GM12865 (cell line): ENCODE measurements at places on chromosomes 3 and 15.

DNA sequence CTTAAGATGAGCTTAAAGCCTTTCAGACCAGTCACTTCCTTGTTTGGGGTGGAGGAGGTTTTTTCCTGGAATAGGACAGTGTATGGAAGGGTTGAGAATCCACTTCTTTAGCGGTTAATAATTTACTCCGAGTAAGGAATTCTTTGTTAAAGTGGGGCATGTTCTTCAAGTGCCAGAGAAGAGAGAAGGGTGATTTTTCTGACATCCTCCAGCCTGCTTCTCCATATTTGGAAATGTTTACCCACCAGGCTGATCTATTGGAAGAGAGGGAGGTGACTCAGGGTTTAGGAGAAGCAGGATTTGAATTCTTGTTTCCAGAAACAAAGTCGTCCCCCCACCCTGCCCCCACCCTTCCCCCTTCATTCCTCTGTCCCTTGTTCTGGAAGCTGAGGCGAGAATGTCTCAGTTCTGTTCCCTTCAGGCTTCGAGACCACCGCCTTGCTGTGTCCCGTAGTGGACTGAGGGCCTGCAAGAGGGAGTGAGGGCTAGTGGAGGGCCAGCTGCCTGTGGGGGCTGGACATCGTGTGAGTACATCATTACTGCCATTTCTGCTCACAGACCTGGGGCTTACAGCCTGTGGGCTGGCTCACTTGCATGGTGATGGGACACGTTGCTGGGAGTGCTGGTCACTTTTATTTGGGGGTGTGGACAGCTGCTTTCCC is 58.5 kb downstream of the LPP start:
- no peak for DNase-seq

DNA sequence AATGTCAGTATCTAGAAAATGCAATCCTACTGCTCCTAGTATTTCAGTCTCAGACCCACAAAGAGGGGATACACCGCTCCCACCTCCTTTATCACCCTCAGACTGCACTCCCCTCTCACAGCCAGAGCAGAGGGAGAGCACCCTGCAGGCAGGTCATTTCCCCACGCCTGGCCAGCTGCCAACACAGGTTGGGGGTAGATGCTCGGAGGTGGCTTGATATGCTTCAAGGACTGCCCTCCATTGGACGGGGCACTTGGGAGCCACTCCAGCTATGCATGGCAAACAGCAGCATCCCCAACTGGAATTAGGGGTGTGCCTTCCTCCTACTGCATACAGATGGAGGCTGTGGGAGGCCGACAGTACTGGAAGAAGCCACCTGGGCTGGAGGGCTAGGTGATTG is 41.9 kb downstream of the TMEM266 start:
- no peak for DNase-seq

DNA sequence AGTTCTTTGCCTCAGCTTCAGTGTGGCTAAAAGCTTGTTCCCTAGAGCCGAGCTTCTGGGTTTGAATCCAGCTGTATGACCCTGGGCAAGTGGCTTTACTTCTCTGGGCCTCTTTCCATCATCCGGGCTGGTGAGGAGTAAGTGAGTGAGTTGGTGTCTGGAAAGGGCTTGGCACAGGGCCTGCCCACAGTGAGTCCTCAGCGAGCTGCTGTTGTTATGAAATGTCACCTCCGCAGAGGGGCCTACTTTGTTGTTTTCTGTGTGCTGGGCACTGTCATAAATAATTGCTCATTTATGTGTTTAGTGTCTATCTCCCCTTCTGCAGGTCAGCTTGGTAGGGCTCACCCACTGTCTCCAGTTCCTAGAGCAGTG is 31.7 kb downstream of the SLC6A6 start:
- DNase-seq = no peak

DNA sequence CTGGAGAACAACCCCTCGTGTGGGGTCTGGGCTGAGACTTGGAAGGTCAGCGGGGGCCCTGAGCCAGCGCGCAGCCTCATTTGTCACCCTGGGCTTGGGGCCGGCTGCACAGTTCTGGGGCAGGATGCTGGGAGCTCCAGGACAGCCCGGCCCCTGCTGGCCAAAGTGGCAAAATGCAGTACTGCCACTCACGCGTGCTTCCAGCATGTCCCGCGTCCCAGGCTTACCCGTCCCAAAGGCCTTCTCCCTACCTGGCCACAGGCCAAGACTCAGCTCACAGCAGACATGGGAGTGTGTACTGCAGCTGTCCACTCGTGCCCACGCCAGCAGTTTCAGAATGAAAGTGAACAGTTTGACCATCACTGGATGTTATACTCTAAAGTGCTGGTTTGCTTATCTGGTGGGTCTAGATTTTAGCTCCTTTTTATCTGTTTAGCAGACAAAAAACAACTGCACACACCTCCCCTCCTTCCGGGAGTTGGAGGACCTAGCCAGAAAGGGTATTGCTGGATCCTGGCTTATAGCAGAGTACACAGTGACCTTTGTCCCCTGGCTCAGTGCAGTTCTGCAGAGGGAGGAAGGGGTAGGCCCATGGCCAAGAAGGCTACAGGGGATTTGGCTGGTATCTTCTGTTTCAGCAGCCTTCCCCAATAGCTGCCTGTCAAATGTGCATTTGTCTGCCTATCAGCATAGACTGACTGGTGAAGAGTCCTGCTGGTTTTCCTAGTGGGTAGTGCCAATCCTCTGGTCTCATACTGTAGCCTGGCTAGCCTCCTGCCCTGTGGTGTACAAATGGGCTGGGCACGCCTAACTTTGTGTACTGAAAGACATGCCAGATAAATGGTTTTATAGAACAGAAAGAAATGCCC is 23.2 kb upstream of the IP6K2 start:
- peak; percentile 79 for DNase-seq

DNA sequence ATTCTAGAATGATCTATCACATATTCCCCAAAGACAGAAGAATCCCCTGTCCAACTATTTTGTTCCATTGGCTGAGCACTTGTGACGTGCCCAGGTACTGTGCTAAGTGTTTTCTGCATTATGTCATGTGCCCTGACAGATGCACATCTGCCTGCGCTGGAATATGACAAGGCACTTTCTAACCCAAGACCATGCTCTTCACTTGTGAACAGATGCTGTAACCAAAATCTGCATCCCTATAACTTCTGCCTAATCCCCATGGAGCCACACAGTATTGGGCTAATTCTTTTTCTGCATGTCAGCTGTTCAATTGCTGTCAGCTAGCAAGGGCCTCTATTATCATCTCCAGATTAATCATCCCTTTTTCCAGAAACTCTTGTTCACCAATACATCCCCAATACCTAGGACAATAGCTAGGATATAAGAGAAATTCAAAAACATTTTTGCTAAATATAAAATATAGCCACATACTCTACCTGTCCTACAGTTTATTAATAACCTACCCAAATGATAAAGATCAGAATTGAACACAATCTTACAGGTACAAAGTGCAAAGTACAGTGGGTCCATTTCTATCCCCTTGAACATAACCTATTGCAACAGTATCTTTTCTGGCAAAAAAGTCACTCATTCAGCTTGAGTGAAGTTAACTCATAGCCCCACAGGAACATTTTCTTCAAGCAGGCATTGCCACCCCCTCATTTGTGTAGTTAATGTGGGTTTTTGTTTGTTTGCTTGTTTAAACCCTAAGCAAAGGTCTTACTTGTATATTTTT is 109.4 kb upstream of the LRRN1 start:
- DNase-seq = no peak

DNA sequence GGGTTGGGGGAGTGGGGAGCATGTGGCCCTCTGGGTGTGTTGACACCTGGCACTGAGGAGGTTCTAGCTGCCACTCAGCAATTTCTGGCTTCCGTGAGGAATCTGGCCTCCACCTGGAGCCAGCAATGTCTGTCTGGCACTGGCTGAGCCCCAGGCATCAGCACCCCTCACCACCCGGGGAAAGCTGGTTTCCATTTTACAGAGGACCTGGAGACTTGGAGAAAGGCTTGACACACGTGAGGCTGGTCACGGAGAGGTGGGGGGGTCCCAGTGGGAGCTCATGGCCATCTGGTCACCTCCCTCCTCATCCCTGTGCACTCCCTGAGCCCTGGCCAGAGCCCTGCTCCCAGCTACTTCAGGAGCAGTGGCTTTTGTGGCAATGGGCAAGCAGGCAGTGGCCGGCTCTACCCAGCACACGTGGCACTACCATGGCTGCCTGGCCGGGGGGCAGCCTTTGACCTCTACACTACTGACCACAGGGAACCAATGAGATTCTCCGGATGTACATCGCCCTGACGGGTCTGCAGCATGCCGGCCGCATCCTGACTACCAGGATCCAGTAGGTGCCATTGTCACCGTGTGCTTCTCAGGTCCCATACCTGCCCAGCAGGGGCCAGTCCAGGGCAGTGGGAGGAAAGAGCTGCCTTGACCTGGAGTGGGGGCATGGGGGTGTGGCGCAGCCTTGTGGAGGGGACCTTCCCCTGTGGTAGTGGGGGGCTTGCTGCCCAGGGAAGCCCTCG is 28.5 kb downstream of the ACAD9 start:
- no peak for DNase-seq

DNA sequence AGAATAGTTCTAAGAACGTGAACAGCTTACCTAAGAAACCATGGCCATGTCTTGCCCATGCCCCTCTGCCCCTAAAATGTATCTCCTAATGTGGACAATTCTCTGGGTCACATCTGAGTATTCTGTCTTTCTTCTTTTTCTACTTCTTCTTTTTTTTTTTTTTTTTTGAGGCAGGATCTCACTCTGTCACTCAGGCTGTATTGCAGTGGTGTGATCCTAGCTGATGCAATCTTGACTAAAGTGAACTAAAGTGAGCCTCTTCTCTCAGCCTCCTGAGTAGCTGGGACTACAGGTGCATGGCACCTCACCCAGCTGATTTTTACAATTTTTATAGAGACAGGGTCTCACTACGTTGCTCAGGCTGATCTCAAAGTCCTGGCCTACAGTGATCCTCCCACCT is 204.8 kb upstream of the ZPLD1 start:
- DNase-seq = no peak

DNA sequence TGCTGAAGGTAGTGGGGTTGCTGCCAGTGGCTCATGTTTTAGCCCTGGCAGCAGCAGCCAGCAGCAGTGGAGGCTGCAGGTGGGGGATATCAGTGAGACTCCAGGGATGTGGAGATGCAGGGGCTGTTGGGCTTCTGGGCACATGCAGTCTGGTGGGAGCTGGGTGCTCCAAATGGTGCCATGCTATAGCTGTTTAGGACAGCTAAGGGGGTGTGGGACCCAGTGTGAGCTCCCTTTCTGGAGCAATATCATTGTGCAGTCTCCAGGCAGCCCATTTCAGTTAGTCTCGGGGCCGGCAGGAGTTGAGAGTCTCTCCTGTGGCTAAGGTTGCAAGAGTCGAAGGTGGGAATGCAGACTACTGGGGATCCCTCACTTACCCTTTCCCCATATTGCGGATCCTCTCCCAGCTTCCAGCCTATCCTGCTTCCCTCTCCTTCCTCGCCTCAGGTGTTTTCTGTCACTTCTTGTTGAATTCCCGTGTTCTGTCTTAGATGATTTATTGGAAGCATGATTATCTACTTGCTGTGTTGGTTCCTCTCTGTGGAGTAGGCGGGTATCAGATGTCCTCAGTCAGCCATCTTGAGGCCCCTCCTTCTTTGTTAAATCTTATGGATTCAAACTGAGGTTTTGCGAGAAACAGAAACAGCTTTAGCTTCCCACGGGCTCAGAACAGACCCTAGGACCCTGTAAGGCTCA is 112.0 kb downstream of the FAM43A start:
- no peak for DNase-seq

DNA sequence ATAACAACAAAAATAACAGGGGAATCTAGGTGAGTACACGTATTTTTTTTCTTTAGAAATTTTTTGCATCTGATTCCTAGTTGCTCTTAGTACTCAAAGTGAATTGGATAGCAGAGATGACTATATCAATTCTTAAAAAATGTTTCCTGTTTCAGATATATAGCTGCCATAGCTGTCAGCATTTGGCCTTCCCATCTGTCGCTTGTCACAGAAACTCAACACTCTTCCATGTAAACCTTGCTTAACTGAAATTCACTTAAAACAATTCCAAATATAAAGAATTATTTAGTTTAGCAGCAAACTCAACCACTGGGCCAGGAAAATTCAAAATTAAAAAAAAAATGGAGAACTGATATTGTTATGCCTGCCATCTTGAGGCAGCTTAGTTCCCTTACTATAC is 807.5 kb downstream of the IGSF11 start:
- no peak for DNase-seq

DNA sequence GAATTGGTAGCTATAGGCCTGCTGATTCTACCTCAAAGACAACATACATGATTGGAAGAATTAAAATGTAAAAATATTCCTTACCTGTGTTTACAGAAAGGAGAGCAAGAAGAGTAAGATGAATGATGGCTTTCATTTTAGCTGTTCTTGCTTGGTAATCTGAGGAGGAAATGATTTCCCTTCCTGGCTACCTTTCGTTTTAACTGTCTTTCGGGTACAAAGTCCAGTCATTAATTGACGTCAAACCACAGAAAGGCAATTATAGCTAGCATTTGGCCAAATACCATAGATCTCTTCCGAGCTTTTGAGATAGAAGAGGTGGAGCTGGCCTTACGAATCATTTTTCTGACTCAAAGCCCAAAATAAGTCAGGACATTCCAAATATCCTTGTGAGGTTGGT is at the start of gene MUC13:
Gene MUC13, minus strand, starts transcription at position 175 of the 400 bp plus-strand sequence. Its CDS starts 39 bp downstream, at position 136.
- DNase-seq = peak; percentile 40

- no peak for DNase-seq
These were observed 3.0 kb downstream of the CHRNA7 start for GRCh38 chr15:32033186-32033890.

GRCh38 chr3:13157986-13158385 is 84.8 kb upstream of the IQSEC1 start:
- no peak for DNase-seq

DNA sequence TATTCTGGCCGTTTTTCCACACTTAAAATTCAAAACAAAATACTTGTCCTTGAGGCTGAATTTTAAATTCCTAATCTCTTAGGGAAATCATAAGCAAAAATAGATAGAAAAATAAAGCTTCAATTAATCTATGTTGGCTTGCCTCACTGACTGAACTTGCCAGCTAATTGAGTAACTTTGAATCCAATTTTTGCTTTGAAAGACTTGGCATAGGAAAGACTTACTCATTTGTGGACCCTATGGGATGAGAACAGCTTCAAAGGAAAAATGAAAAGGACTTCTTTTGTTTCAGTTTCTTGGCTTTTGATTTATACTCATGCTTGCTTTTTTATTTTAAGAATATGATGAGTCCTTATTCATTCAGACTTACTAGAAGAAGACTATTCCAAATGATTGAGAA is 370.7 kb upstream of the RARB start:
- DNase-seq = no peak

GRCh38 chr15:49890689-49891088 is 228.3 kb downstream of the ATP8B4 start:
- no peak for DNase-seq

- DNase-seq = no peak
These were observed 93.9 kb upstream of the PHLDB2 start for GRCh38 chr3:111765136-111765535.

- DNase-seq = no peak
These were observed 163.8 kb upstream of the ARHGEF26 start for GRCh38 chr3:153957421-153957820.

- DNase-seq = no peak
These were observed 189.2 kb downstream of the ECT2 start for GRCh38 chr3:172939651-172940293.

GRCh38 chr3:4674216-4674615 is 181.1 kb downstream of the ITPR1 start:
- DNase-seq = no peak

- DNase-seq = no peak
These were observed 187.1 kb upstream of the LPP start for GRCh38 chr3:187966636-187967406.
